Esophagus muscularis mucosa (tissue), 4 donors: ENCODE measurements at places on chromosomes 16 and 17.

- no peak for DNase-seq
Observed at GRCh38 chr17:49703557-49704277, 4.0 kb downstream of the SLC35B1 start.

- no peak for DNase-seq
Observed at GRCh38 chr16:81698310-81698641, 80.8 kb upstream of the PLCG2 start.

GRCh38 chr16:54051821-54052220 lies 234.8 kb downstream of the IRX3 start:
- DNase-seq = no peak

DNA sequence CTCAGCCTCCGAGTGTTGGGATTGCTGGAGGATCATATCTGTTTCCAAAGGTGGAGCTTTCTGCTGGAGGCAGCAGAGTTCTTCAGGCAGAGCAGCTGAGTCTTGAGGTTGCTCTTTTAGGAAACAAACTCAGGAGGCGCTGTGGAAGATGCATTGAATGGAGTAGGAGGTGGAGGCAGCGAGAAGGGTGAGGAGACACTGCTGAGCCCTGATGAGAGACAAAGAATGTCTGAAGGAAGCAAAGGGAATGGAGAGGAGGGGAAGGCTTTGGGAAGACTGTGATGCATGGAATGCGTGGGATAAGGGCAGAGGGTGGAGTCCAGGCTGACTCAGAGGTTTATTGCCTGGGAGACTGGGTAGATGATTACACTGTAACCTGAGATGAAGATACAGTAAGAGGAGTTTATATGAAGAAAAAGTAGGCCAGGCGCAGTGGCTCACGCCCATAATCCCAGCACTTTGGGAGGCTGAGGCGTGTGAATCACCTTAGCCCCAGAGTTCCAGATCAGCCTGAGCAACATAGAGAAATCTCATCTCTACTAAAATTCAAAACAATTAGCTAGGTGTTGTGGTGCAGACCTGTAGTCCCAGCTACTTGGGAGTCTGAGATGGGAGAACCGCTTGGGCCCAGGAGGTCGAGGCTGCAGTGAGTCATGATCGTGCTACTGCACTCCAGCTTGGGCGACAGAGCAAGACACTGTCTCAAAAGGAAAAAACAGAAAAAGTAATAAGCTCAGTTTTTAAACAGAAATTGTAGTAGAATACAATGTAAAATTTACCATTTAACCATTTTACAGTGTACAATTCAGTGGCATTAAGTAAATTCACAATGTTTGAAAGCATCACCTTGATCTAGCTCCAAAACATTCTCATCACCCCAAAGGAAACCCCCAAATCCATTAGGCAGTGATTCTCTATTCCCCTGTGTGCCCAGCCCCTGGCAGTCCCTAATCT lies 17.8 kb upstream of the TMEM219 start:
- no peak for DNase-seq

DNA sequence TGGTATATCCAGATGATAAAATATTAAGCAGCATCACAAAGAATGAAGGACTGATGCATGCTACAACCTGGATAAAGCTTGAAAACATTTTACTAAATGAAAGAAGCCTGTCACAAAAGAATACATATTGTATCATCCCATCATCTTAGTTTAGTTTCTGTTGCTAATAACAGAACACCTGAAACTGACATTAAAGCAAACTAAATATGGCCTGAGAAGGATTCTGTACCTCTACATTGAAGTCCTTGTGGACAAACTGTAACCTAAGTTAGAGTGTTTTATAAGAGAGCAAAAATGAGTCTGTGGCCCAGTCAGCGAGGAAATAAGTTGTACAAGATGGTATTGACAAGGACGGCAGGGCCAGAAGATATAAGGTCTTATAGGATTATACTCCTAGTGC lies 261.0 kb upstream of the CPHXL start:
- DNase-seq = no peak

DNA sequence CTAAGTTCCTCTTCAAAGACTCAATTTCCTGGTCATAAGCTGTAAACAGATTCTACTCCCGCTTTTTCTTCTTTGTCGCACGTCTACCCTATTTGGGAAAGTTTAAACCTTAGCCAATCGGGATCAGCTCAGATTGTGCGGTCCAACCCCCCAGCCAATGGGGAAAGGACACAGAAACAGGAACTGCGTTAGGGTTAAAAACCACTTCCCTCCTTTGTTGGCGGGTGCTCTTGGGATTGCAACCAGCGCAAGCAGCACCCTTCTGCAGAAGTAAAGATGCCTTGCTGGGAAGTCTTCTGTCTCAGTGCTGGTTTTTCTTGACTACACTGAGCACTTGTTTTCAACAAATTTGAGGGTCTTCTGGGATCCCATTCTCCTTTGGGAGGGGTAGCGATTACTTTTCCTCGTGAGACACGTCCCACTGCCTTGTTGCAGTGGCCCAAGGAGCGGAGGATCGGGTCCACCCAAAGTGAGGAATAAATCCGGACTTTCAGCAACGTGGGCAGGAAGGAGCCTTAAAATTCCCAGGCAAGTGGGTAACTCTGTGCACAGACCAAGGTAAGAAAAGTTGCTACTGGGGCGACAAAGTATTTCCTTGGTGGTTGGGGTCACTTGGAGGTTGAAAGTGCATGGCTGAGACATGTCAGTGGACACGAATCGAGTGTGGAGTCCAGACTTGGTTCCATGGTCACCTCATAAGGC lies 1.0 kb upstream of the YPEL3 start:
- no peak for DNase-seq
